Small intestine (tissue), 16 donors: ENCODE measurements at places on chromosomes 3 and 15. TPM values are rescaled to one million over a fixed set of nuclear protein-coding genes. Genes with fewer than 3 reads are reported as not detected.

- no peak overlapping the region for H3K27ac ChIP-seq
- peak; percentile 22 for DNase-seq
Measured at GRCh38 chr3:7710284-7710683, 791.3 kb upstream of the LMCD1 start.

GRCh38 chr15:48861813-48862431, 16.0 kb upstream of the EID1 start:
- no peak overlapping the region for H3K4me3 ChIP-seq
- no peaks in the 10 kb centered on the region for H3K4me1 ChIP-seq
- H3K27me3 ChIP-seq = no peaks in the 10 kb centered on the region
- DNase-seq = peak; percentile 62

The CLDN18 gene
- 0.19 TPM for polyA plus RNA-seq

- no peak overlapping the region for H3K4me3 ChIP-seq
- DNase-seq = no peak
- H3K27ac ChIP-seq = no peak overlapping the region
- no peaks in the 10 kb centered on the region for H3K4me1 ChIP-seq
Measured at GRCh38 chr15:50531766-50532165, 14.7 kb downstream of the USP50 start.

- H3K4me1 ChIP-seq = no peaks in the 10 kb centered on the region
- no peak overlapping the region for H3K4me3 ChIP-seq
- DNase-seq = no peak
- H3K27ac ChIP-seq = no peak overlapping the region
- H3K27me3 ChIP-seq = no peaks in the 10 kb centered on the region
- H3K36me3 ChIP-seq = no peaks in the 10 kb centered on the region
Measured at GRCh38 chr3:62758296-62759066, 116.7 kb downstream of the CADPS start.

DNA sequence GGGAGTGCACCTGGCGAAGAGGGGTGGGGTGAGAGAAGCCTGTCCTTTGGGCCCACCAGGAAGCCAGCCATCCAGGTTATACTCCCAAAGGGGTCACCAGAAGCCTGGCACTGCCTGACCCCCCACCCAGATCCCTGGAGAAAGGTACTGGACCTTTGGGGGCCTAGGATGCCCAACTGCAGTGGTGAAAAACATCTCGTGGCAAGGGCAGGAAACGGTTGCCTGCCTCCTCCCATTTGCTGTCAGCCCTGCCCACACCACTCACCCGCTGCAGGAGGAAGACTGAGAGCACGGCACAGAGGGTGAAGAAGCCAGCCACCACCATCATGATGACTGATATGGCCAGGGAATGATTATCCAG, 2.2 kb upstream of the ULK3 start:
- H3K4me3 ChIP-seq = no peak overlapping the region
- H3K27me3 ChIP-seq = no peaks in the 10 kb centered on the region
- peaks cover 4% of the 10 kb centered on the region for H3K4me1 ChIP-seq
- DNase-seq = no peak

GRCh38 chr3:168386301-168386700, 290.6 kb upstream of the GOLIM4 start:
- no peaks in the 10 kb centered on the region for H3K27me3 ChIP-seq
- no peak overlapping the region for H3K27ac ChIP-seq
- H3K4me1 ChIP-seq = no peaks in the 10 kb centered on the region
- H3K4me3 ChIP-seq = no peak overlapping the region
- H3K36me3 ChIP-seq = no peaks in the 10 kb centered on the region

The NEO1 gene
- 8.4 TPM for polyA plus RNA-seq

- no peak overlapping the region for H3K4me3 ChIP-seq
- H3K27ac ChIP-seq = no peak overlapping the region
- H3K4me1 ChIP-seq = no peaks in the 10 kb centered on the region
- H3K27me3 ChIP-seq = no peaks in the 10 kb centered on the region
Measured at GRCh38 chr15:33115191-33115861, 79.2 kb downstream of the FMN1 start.

DNA sequence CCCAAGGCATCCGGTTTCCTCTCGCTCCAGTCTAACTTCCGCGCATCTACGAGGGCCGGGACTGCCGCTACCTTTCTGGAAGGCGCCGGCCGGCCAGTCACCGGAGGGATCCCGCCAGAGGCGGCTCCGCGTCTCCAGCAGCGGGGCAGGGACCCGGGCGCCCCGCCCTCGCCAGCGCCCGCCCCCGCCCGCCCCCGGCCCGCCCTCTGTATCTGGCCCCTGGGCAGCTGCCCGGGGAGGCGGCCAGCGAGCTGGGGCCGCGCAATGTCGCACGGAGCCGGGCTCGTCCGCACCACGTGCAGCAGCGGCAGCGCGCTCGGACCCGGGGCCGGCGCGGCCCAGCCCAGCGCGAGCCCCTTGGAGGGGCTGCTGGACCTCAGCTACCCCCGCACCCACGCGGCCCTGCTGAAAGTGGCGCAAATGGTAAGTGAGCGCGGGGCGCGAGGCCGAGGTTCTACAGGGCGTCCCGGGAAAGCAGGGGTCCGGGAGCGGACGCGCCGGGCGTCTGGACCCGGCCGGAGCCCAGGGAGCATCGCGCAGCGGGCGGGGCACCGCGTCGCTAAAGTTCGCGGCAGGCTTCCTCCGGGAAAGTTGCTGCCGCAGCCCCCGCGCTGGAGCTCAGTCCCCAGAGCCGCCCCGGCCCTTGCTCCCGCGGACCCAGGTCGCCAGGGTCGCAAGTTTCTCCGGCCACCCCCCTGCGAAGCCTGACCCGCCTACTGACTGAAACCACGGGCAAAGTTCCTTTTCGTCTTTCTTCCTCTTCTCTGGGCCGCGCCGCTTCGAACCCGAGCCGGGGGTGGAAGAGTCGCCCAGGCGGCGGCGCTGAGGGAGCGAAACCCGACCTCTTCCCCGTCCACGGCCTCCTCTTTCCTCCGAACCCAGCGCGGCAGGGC, at the start of gene CMTM7:
Gene CMTM7 (plus strand): TSS at position 211 of the 893 bp plus-strand sequence. CDS start 54 bp downstream, at position 265.
- H3K36me3 ChIP-seq = no peaks in the 10 kb centered on the region
- DNase-seq = peak; percentile 66
- H3K27ac ChIP-seq = peak within 1 kb of the TSS; percentile 88
- H3K27me3 ChIP-seq = no peaks in the 10 kb centered on the region

The ONECUT1 gene
- not detected for polyA plus RNA-seq
